DMS79 (cell line): ENCODE measurements at places on chromosomes 3 and 15.

DNA sequence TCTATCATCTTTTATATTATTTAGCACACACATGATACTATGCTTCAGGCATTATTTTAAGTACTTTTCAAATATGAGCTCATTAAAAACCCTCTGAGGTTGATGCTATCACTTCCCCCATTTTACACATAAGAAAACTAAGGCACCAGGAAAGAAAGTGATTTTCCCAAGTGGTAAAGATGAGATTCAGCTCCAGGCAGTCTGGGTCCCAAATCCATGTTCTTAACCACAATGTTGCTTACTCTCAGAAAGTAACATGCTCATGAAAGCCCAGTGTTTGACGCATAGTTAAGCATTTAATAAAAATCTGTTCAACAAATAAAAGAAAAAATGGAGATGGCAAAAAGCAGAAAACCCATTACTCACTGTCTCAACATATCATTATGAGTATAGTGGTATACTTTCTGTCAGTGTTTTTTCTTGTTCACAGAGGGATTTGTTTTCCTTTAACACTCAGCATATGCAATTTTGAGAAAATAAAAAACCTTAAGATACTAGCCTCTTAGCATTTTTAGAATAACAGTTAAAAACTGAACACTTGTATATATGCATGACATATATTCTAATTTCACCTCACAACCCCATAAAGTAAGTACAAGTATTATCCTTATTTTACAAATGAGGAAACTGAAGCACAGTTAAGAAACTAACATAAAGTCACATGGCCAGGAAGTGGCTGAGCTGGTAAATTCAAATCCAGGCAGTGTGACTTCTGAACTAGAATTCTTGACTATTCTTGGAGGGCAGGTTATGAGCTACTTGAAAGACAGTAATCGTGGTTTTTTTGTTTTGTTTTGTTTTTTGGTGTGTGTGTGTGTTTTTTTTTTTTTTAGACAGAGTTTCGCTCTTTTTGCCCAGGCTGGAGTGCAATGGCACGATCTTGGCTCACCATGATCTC is 10.4 kb downstream of the PEAK1 start:
- no peak for DNase-seq

DNA sequence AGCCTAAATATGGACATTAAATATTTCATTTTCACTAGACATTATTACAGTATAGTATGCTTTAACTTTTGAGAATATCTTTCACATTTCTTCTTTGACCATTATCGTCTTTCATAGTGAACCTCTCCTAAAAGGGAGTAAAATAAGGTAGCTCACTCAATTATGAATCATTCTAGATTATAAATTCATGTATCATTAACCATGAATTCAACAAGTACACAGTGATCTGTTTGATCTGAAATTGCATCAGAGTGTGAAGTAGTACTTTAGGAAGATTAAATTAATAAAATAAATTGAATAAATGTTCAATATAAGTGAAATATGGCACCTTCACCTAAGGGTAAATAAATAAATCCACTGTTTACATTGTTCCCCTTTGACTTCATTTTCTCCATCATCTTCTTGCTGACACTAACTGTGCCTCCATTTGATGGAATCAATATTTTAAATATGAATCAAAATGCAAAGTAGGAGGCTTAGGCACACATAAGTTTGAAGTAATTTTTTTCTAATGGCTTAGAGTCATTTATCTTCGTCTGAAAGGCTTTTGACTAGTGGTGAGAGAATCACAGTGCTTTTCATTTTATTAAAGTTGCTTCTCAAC is 174.1 kb upstream of the MDFIC2 start:
- no peak for DNase-seq

- DNase-seq = no peak
These were observed 1.1 kb downstream of the PAK6 start for GRCh38 chr15:40239693-40240618.

- no peak for DNase-seq
These were observed 153.3 kb downstream of the ECT2 start for GRCh38 chr3:172903642-172904320.

GRCh38 chr15:66619152-66619903 is 53.5 kb upstream of the LCTL start:
- DNase-seq = no peak

DNA sequence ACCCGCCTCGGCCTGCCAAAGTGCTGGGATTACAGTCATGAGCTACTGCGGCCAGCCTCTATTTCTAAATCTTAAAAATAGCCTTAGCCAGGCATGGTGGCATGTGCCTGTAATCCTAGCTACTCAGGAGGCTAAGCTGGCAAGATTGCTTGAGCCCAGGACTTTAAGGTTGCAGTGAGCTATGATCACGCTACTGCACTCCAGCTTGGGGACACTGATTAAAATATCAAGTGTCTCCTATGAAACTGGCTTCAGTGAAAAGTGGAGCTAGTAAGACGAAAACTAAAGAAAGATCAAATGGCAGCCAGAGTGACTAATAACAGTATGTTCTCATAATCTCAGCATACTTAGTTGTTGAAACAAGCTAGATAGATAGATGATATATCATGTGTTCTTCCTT is 112.5 kb downstream of the STT3B start:
- no peak for DNase-seq

- DNase-seq = no peak
These were observed 47.3 kb downstream of the QTRT2 start for GRCh38 chr3:114103858-114104257.

DNA sequence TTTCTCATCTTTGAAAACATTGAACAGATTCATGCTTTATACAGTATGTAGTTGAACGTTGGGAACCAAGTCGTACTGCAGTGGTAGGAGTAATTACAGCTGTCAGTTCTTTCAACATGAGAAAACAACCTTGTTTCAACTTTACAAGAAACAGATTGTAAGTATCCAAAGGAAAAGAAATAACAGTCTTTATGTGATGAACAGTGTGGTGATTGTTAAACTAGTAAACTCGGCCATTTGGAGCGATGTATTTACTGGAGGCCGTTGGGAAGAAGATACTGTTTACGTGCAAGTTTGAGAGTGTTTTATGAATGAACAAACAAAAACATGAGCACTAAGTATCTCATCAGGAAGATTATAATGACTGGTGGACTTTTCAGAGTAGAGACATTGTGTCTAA is 48.4 kb downstream of the EPHA3 start:
- no peak for DNase-seq

DNA sequence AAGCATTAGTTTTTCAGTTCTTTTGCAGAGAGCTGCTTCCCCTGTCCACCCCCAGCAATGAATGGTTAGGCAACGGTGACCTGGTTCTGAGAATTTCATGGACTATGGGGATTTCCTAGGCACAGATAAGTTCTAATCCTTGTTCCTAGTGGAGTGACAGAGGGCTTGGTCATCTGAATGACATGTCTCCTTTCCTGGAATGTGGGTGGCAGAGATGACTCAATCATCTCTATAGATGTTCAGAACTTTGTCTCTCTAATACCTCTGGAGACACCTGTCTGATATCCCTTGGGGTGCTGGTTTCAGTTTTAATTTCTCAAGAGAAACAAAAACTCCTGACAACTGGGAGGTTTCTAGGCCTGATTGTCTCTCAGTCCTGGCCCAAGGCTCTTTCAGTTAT is 10.4 kb downstream of the PLA2G4E start:
- no peak for DNase-seq

GRCh38 chr15:69194025-69194827 is 33.8 kb downstream of the GLCE start:
- no peak for DNase-seq

DNA sequence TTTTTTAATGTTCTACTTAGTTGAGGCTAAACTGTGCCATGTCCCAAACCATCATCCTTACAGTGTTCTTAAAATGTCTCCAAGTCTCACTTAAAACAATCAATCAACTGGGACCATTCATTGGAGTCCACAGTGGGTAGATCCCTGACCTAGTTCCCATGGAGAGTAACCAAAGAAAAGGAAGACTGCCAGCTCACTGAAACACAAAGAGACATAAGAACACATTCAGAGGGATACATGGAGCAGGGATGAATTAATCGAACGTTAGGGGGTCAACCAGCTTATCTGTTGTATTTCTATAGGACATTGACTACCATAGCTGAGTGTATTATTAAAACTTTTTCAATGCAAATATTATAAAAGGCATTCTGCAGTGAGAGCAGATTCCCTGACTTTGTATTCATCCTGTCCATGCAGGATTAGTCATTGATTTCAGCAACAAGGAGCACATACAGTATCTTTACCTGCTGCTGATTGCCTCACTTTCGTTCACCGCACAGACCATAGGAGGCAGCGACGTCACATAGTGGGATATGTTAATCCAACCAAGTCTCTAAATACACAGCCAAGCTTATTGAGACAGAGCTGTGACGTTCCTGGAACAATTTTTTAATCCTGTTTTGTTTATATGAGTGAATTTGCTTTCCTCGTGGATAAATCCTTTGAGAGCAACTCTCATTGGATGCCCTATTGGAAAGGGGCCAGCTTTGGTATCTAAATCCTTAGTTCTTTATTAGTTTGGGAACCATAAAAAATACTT is 364.9 kb upstream of the RBMS3 start:
- DNase-seq = no peak

GRCh38 chr3:184030536-184030935 is 1.0 kb upstream of the HTR3D start:
- no peak for DNase-seq

- DNase-seq = no peak
These were observed 5.8 kb downstream of the C3orf20 start for GRCh38 chr3:14680716-14681115.

- DNase-seq = no peak
These were observed 32.1 kb upstream of the KCNMB2 start for GRCh38 chr3:178504128-178504527.

DNA sequence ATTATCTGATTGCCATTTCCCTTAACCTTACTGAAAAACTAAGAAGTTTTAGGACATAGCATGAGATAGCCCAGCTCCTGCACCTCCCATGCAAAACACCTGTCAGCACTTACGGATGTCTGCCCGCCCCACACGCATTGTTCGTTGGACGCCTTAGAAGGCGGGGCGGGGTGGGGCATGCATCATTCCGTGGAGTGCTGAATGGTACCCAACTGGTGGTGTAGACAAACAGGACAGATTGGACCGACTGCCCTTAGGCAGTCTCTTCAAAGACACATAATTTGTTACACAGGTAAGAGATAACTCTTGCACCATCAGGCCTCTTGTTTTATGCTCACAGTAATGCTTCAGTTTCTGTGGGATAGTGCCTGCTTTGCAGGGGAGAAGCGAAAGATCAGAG is 93.8 kb downstream of the SMAD6 start:
- no peak for DNase-seq

DNA sequence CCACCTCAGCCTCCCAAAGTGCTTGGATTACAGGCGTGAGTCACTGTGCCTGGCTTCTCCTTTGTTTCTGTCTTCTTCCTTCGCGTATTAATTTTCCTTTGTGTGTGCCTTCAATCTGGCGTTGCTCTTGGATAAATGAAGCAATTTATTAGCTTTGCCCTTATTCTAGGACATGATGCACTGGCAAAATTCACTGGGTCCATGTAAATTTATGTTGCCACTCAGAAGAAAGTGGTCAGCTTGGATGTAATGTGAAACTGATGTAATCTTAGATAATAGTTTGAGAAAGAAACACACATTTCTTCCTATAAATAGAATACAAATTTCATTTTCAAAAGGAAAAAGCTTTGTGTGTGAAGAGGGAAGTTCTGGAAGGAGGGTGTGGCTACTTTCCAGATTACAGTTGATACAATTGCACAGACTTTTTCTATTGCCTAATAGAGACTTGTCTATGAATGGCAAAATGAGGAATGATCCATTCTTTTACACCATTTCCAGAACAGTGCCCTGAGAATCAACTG is 23.3 kb upstream of the ATP1B3 start:
- no peak for DNase-seq

GRCh38 chr3:33074217-33075067 is 22.5 kb downstream of the GLB1 start:
- DNase-seq = no peak

DNA sequence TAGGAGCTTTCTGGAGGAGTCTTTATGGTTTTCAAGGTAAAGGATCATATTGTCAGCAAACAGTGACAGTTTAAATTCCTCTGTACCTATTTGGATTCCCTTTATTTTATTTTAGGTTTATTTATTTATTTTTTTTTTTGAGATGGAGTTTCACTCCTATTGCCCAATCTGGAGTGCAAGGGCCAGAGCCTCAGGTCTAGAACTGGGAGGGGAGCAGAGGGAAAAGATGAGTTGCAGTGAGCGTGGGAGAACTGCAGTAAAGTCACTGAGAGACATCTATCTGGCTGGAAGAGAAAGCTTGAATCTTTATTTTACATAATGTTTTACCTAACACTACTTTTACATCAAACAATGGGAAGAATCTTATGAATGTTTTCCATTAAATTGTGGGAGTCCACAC is 49.5 kb upstream of the GK5 start:
- DNase-seq = no peak

- no peak for DNase-seq
These were observed 10.0 kb downstream of the DUSP7 start for GRCh38 chr3:52046186-52046901.

DNA sequence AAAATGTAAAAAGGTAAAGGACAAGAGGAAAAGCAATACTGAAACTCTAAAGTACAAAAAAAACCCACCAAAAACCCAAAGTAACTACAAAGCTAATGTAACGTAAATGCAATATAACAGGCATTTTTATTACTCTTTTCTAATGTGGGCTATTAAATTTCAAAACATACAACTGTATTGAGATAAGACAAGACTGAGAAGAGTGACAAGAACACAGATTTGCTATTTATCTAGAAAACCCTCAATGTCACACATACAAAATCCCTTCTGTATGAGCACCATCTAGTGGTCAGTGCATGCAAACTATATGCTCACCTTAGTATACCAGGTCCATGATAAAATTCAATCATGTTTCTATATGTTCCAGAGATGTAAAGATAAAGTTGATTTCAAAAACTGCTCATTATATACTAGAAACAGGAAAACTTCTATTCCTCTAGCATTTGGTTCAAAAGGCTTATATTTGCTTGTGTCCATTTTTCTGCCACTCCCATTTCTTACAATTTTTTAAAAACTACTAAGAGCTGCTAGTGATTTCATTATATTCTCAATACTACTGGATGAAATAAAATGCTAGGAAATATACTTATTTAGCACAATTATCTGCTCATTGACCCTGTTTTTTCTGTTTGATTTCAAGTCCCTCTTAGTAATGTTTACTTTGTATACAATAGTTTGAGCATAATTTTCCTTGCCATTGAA is 111.4 kb downstream of the DLG1 start:
- DNase-seq = peak; percentile 47

- DNase-seq = no peak
These were observed 22.6 kb upstream of the CACNA2D2 start for GRCh38 chr3:50525987-50526386.

DNA sequence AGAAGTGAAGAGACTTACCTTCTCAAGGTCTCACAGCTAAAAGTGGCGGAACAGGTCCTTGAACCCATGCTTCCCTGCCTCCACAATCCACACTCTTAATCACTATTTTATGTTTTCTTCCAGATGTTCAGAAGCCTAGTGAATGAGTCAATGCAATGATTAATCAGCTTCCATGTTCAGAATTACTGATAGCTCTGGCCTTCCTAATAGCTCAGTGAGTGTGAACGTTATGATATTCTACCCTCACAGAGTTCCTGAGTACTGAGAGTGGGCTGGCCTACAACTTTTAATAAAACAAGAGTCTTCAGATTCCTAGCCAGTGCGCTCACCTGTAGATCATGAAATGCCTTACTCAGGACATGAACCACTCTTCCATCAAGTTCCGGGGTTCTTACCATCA is 443.0 kb upstream of the ADAMTS9 start:
- DNase-seq = no peak
